ENCODE measurements at places on chromosomes 11 and 22.

DNA sequence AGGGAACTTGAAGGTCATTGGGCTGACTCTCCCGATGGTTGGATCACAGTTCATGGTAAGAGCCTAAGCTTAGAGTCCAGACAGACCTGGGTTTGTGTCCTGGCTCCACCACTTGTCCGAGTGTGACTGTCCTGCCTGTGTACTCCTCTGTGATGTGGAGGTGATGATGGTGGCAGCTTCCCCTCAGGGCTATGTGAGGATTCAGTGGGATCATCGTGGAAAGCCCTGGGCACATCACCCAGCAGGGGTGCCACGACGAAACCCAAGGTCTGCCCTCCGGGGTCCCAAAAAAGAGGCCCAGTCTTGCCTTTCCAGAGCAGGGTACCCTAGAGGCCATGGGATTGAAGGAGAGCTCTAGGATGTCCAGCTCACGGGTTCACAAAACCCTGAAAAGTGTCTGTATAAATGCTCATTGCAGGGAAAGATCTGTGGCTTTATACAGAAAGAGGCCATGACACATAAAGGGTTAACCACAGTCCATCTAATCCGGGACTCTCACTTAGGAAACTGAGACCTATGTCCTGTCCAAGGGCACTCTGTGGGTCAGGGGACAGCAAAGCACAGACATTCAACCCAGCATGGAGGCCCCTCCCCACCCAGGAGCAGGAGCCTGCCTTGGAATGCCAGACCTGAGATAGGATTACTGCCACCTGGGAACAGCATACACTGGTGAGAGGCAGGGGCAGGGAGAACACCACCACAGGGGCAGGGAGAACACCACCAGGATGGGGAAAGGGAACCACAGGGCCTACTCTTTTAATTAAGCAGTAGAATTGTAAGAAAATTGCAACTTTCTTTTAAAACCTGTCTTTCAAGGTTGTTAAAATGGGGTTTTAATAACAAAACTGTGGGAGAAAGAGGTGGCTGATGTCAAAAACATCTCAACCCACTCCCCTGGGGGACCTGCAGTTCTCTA, 51.3 kb downstream of the IGLL5 start:
- DNase-seq = no peak

- DNase-seq = no peak
Observed at GRCh38 chr11:47244448-47245350, 3.9 kb downstream of the ACP2 start.

GRCh38 chr22:42433754-42434682, 1.8 kb upstream of the NFAM1 start:
- DNase-seq = no peak

- no peak for DNase-seq
Observed at GRCh38 chr11:20226933-20227332, 66.7 kb upstream of the DBX1 start.

- no peak for DNase-seq
Observed at GRCh38 chr11:117172724-117173421, 5.7 kb upstream of the SIDT2 start.

- DNase-seq = no peak
Observed at GRCh38 chr11:43943931-43944751, 1.7 kb downstream of the C11orf96 start.

GRCh38 chr11:34449013-34449412, 10.3 kb downstream of the CAT start:
- DNase-seq = no peak

GRCh38 chr11:103806130-103806895, 230.1 kb upstream of the DDI1 start:
- DNase-seq = no peak

- no peak for DNase-seq
Observed at GRCh38 chr11:8650401-8650990, 32.0 kb downstream of the TRIM66 start.

- no peak for DNase-seq
Observed at GRCh38 chr11:78740199-78741071, 165.8 kb upstream of the NARS2 start.
